NCI-H774 (cell line): ENCODE measurements at places on chromosomes 13 and 19.

- no peak for DNase-seq
Observed at GRCh38 chr19:30407068-30407709, 35.0 kb downstream of the ZNF536 start.

DNA sequence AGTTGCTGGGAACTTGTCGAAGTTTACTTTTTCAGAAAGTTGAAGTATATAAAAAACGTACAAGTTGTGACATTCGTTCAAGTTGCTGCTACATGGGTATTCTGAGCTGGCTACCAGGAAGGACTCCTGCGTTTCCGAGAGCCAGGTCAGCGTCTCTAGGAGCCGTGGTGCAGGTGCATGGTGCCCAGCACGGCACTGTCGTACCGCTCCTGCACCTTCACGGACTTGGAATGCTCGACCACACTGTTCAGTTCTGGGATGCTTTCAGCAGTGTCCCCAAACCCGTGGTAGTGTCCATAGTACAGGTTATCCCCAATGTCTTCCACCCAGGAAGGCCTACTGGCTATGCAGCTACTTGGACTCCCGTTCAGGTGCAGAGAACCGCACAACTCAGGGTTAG, 35.4 kb downstream of the ANKRD10 start:
- no peak for DNase-seq

- DNase-seq = no peak
Observed at GRCh38 chr19:42497492-42498168, 30.7 kb downstream of the CEACAM1 start.

- no peak for DNase-seq
Observed at GRCh38 chr13:84137292-84137691, 255.0 kb upstream of the SLITRK1 start.

- DNase-seq = peak; percentile 38
Observed at GRCh38 chr19:48608798-48609263, 2.3 kb downstream of the SPACA4 start.

- DNase-seq = no peak
Observed at GRCh38 chr19:41332000-41332399, 21.7 kb downstream of the TGFB1 start.

- peak; percentile 39 for DNase-seq
Observed at GRCh38 chr13:43879755-43880181, at the start of gene LACC1. TSS of gene LACC1 (plus strand) at chr13:43879904. CDS start at chr13:43880986, 1,082 bp downstream.
